AG10803 (cell line): ENCODE measurements at places on chromosomes 1 and 21.

- no peak for DNase-seq
These were observed 836 bp downstream of the CD2 start for GRCh38 chr1:116755066-116755465.

DNA sequence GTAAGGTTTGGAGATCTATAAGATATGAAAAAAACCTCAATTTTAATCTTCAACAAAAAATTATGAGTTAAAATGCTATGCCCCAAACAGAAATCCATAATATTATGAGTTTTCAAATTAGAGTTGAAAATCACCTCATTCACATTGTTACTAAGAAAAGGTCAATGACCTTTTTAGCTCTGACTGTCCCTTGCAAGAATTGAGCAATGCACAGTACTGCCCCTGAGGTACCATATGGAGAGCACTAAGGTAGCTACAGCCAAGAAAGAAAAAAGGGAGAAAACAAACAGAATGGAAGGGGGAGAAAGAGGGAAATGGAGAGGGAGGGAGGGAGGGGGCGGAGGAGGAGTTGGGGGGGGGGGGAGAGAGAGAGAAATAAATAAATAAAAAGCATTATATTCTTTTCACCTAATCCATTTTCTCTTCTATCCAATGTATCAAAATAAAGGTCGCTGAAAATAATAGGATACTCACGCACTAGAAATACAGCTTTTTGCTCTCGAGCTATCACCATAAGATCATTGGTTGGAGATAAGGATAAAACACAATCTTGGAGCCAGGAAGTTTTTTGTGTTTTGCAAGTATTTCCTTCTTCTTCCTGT lies 58.8 kb downstream of the RAB3GAP2 start:
- no peak for DNase-seq

GRCh38 chr1:29876902-29877301 lies 640.6 kb downstream of the PTPRU start:
- no peak for DNase-seq

GRCh38 chr1:42944246-42944928 lies 14.3 kb downstream of the SLC2A1 start:
- DNase-seq = no peak

DNA sequence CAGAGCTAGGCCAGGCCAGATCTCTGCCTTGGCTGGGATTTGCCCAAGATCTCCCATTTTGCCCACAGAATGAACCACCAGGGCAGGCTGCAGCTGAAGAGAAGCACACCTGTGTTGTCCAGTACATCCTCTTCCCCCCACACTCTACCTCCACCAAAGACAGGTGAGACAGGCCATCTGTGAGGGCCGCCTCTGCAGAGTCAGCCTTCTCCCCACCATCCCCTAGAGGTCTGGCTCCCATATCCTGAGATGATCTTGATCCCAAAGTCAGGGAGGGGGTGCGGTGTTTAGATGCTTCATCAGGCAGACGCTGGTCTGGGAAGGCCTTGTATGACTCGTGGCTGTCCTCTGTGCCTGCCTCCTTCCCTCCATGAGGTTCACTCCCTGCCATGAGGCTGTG lies 28.7 kb downstream of the HYI start:
- DNase-seq = no peak

- DNase-seq = no peak
These were observed 26.9 kb downstream of the IGSF21 start for GRCh38 chr1:18134324-18135046.

DNA sequence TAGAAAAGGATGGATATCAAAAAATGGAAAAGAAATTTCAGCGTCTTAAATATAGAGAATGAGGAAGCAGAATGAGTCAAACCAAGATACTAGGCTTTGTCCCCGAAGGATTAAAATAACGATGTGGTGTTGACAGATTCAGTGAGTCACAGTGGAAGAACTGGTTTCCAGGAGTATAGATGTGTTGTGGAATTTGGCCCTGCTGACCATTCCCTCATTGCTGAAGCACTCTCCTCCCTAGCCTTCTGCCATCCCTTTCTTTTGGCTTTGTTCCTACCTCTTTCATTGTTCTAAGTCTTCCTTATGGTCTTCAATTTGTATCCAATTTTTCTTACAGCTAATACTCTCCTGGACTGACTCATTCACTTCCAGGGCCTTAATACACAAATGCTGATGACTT lies 23.1 kb upstream of the USP25 start:
- peak; percentile 97 for DNase-seq

DNA sequence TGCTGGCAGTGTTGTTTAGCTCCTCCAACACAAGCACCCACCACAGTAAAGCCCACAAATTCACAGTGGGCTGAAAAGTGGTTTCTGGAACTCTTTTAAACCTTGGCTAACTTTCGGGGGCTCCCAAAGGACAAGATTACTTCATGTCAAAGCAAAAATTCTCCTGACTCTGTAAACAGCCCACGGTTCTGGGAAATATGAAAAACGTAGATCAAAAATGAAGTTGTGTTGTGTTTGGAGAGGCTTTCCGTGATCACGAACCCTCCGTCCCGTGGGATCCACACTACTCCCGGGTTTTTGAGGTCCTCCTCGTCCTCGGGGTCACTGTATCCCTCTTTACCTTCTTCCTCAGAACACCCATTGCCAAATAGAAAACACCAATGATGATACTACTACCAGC lies 159.0 kb upstream of the RUNX1 start:
- DNase-seq = no peak

DNA sequence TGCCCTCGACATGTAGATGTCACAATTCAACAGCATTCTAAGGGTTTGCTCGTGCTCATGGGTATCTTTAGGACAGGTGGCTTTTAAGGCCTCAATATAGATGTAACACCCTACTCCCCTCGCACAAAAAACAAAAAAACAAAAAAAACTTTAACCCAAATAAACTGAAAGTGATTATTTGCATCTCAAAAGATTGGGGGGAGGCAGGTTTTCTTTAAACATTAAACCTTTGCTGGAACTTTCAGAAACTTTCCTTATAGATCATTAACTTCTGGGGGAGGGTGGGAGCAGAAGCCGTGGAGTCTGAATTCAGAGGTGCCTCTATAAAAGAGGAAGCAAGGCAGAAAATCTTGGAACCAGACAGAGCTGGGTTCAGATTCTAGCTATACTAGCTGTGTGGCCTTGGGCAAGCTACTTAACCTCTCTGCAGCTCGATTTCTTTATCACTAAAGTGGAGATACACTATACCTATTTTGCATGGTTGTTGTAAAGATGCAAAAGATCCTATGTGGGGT lies 3.2 kb upstream of the KIAA1614 start:
- no peak for DNase-seq

- peak; percentile 93 for DNase-seq
These were observed 923 bp upstream of the IFNGR2 start for GRCh38 chr21:33402001-33402979.

DNA sequence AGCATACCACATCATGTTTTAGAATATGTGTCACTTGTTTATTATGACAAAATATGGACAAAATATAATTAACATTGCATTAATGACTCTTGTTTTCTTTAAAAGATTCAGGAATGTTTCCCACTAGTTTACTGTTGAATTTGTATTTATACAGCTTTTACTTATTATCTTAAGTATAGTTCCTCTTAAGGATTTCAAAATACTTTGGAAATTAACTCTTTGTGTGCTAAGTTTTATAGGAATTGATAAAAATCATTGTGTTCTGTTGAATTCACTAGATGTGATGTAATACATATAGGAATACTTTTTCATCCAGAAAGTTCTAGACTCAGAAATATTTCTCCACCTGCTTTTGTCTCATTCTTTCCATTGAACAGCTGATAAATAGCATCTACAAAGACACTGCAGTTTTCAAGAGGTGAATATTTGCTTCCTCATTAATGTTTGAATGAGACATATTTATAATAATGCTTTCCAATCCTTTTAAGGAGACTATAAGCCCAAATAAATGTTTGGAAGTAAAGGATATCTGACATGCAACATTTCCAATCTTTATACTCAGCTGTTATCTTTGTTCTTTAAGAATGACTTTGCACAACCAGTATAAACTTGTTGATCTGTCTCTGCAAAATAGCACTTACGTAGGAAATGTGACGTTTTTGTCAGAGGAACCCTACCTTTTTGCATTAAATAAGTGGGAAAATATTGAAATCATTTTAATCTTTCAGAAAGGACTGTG lies 38.4 kb upstream of the SAMSN1 start:
- DNase-seq = no peak
